Left ventricle myocardium inferior (tissue), 1 donor: ENCODE measurements at places on chromosomes 11 and 22.

DNA sequence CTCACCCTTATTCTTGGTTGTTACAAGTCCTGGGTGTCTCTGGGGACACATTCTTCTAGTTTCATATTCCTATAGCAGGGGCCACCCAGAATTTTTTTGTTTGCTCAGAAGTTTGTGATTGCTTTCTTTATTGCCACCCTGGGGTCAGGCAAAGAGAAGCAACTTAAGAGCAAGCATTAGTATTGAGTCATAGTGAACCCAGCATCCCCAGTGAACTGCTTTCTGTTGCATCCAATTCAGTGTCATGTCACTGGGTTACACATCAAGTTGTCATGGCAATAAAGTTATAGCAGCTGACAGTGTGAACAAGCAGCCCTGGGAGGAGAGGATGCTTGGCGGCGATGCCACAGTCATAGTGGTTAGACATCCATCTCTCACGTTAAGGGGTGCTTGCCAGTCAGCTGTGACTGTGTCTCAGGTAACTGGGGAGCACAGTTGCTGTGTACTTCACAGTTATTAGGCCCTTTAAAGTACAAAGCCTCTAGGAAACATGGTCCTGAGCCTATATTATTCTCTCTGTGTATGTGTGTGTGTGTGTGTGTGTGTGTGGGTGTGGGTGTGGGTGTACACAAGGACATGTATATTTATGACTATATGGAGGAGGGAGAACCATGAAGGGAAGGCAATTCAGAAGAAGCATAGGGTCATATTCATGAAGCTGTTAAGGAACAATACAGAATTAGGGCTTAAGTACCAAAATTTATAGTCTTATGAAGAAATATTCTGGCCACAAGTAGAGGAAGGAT is 52.5 kb downstream of the TRIM44 start:
- DNase-seq, result no peak

- DNase-seq, result no peak
These were observed 29.1 kb upstream of the TMPRSS4 start for GRCh38 chr11:118047749-118048148.

DNA sequence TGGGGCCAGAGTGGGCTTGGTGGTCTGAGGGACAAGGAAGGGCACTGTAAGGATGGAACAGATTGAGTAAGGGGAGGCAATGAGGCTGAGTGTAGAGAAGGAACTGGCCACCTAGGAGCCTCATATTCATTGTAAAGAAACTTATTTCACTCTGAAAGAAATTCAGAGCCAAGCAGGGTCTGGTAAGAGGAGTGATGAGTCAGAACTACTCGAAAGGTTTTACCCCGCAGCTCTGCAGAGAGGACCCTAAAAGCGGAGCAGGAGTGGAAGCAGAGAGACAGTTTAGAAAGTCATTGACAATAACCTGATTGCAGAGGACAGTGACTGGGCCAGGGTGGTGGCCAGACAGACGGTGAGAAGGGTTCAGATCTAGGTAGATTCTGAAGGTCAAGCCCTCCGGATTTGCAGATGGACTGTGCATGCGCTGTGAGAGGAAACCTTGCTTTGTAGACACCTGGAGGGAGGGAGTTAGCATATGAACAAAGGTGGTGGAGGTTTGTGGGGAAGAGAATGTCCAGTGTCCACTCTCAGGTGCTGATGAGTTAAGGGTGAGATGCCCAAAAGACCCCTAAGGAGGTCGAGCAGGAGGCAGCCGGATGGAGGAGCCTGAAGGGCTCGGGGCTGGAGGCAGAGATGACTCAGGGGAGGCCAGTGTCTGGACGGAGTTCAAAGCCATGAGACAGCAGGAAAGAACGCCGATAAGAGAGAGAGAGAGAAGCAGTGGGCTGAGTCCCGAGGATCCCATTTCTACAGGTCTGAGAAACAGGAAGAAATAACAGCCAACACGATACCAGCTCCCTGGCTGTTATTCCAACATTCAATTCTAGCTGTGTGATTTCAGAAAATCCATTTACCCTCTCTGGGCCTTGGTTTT is 546.0 kb downstream of the BRD1 start:
- DNase-seq, result no peak

DNA sequence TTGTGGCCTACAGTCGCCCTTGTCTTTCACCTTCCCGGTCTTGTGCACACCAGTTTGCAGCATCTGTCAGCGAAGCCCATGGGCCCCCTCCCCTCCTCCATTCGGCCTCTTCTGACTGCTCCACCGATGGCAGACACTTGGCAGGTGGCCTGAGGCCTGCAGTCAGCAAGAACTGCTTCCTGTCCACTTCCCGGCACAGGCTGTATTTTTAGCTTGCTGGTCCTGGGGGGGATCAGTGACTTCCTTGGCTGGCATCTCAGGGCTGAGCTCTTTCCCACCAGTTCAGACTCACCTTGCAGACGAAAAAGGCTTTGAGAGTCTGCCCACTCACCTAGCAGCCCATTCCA is 106.4 kb downstream of the SYN3 start:
- DNase-seq, result peak; percentile 71

- no peak for DNase-seq
These were observed 4.0 kb upstream of the TP53AIP1 start for GRCh38 chr11:128946648-128947047.

DNA sequence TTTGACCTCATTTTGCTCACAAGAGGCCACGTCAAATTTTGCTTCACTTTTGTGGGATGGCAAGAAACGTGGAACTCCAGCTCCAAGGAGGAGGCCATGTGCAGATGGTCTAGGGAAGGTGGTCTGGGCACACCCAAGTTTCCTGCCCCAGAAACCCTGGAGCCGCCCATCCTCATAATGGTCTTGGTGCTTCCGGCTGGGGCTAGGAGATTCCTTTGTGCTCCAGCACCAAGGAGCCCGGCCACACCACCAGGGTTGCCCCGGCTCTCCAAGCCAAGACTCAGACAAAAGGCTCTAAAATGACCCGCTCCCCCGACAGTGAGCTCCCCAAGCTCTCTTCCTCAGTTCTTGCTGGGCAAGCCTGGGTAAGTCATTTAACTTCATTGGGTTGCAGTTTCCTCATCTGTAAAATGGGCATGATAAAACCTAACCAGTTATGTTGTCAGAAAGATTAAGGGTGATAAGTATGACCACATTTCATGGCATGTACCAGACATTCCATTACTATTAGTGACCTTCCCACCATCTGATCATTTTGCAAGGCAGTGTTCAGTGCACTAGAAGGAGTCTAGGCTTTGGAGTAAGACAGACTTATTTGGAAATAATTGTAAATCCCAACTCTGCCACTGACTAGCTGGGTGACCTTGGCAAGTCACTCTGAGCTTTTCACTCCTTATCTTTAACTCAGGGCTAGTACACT is 23.3 kb downstream of the DKK3 start:
- DNase-seq, result no peak

- no peak for DNase-seq
These were observed 38.6 kb upstream of the NCAM1 start for GRCh38 chr11:112922606-112923005.

- DNase-seq, result no peak
These were observed 34.3 kb downstream of the GUCY1A2 start for GRCh38 chr11:106983991-106984390.

DNA sequence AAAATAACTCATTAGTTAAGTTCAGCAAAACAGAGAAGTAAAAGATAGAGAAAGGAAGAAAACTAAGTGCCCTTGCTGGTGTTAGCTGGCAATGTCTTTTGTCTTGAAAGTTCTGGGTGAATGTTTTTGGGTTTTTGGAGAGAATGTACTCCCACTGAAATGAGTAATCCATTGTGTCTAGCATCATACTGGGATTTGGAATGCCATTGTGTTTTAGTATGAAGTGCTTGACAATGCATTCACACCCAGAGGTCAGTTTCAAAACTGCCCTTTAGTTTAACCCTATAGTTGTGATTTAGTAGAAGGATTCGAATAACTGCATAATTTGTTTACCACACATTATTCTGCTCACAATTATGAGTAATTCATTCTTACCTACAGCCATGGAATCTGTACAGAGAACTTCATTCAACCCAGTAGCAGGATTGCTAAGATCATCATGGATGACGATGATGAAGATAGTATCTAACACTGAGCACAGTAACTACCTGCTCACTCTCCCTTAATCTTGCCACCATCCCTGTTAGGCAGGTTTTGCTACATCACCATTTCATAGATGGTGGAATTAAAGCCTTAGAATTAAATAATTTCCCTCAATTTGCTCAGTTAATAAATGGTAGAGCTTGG is 33.9 kb downstream of the MAML2 start:
- DNase-seq, result no peak

GRCh38 chr11:119991669-119992068 is 146.2 kb downstream of the TRIM29 start:
- DNase-seq, result no peak

- no peak for DNase-seq
These were observed 464.0 kb downstream of the BRD1 start for GRCh38 chr22:49363526-49364230.

DNA sequence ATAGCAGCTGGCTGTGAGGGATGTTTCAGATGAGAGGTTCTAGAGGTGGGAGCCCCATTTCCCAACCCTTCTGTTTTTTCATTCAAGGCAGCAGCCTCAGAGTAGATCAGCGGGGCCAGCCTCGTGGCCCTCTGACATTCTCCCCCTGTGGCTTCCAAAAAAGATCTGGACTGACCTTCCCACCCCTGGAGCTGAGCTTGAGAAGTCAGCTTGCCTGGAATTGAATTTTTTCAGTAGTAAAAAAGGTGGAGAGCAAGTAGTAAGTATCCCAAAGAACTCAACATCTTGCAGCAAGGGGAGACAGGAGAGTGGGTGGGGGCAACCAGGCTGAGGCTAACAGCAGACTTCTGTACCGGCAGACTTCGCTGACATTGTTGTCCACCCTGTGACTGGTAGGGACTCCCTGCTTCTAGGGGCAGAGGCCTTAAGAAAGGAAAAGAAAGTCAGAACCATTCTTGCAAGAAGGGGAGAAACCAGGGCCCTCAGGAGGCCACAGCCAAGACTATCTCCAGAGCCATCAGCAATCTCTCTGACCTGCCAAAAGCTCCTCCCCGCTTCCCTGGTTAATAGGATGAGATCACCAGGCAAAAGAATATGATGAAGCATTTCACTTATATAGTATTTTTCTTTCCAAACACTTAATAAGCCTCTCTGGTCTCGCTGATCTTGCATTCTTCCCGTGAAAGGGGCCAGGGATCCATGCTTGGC is 2.0 kb upstream of the GRIK4 start:
- no peak for DNase-seq

- DNase-seq, result no peak
These were observed 788.3 kb downstream of the TBC1D22A start for GRCh38 chr22:47550524-47551430.

DNA sequence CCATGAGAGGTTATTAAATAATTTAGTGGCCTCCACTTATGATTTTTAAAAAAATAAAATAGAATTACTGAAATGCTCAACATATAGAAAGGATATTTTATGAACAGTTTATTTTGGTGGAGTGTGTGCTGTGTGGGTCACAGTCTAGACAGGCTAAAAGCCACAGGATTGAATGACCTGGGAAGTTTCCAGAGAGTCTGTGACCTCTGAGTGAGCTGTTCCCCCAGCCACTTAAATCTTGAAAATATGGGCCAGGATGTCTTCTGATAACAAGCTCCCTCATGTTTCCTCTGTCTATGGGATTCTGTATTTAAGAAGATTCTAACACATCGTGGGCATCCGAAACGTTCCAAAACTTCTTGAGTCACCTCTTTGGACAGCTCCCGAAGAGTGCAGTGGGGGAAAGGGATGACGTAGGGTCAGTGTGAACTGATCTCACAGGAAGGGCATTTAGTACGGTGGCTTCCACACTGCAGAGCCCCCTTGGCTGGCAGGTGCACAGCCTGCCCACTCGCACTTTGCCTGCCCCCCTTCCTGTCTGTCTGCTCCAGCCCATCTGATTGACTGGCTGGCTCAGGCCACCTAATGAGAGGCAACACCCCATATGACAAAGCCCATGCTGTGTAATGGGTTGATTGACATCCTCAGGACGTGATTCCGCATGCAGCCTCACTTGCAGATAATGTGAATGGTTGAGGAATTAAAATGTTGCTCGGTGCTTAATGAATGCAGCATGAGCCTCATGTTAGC is 97.4 kb downstream of the NTM start:
- no peak for DNase-seq

GRCh38 chr22:42007922-42008321 is 9.3 kb downstream of the WBP2NL start:
- DNase-seq, result no peak
